ENCODE measurements at places on chromosomes 1 and 21.
A peak's percentile ranks its signal among the peaks of the same experiment; 100 is the strongest.

DNA sequence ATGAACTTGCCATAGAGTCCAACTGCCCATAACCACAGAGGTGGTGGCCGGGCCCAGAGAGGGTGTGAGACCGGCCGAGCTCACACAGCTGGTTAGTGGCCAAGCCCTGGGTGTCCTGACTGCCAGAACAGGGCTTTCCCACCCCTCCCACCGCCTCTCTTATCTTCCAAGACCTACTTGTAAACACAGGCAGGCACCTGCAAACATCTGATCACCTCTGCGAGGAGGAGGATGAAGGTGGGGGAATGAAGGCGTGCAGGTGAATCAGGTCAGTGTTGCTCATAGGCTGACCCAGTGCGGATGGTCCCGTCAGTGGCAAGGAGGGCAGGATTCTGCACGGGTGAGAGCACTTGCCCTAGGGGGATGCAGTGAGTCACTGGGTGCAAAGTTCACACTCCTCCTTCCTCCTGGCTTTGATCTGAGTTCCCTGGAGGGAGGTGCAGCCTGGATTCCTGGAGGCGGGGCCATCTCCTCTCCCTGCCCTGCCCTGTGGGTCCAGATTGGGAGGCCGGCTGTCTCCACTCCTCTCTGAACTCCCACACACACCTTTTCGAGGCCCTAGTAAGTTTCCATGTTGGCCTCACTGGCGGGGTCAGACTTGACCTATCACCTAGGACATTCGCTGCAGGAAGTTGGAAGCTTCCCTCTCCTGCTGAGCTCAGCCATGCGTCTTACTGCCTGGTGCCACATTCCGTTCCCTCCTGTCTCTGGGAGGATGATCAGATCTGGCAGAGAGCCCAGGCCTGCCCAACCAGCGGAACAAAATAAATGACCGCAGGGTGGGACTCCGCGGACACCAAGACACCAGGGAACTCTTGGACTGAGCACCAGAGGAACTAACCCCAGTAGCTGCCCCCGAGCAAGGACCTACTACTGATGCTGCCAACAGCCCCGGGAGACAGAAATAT lies 7.3 kb downstream of the UQCRHL start:
- H3K27ac ChIP-seq = peak overlapping the region; percentile 74
- H3K4me3 ChIP-seq = peak overlapping the region; percentile 0
- H3K4me1 ChIP-seq = peaks cover 46% of the 10 kb centered on the region

DNA sequence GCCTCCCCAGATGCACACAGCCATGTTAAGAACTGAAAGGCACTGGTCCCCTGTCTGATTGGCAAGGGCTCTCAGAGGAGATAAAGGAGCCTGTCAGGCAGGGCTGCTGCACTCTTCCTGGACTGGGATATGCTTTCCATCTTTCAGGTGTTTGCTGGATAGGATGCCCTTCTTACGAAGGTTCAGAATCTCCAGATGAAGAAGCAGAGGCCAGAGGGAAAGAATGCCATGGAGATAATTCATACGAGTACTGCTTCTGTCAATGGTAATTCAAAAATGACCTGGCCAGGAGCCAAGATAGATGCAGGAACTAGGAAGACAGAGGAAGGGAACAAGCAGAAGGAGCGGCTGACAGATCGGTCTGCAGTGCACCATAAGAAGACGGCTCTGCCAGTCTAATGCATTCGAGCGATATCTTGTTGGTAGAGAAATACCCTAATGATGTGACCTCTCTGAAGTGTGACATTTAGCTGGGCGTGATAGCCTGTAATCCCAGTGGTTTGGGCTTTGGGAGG lies 16.6 kb upstream of the ATP2B4 start:
- H3K4me3 ChIP-seq = no peak overlapping the region
- H3K4me1 ChIP-seq = peaks cover 36% of the 10 kb centered on the region
- DNase-seq = peak; percentile 62
- H3K36me3 ChIP-seq = no peaks in the 10 kb centered on the region
- H3K27ac ChIP-seq = peak overlapping the region; percentile 45

- H3K4me3 ChIP-seq = peak overlapping the region; percentile 83
- no peaks in the 10 kb centered on the region for H3K36me3 ChIP-seq
- peak overlapping the region; percentile 97 for H3K27ac ChIP-seq
- no peak for DNase-seq
Observed at GRCh38 chr1:21936366-21937031, 611 bp downstream of the HSPG2 start.

GRCh38 chr1:30532621-30533020 lies 190.8 kb downstream of the MATN1 start:
- no peaks in the 10 kb centered on the region for H3K4me1 ChIP-seq
- H3K4me3 ChIP-seq = no peak overlapping the region
- no peaks in the 10 kb centered on the region for H3K36me3 ChIP-seq
- peaks cover 15% of the 10 kb centered on the region for H3K27me3 ChIP-seq

DNA sequence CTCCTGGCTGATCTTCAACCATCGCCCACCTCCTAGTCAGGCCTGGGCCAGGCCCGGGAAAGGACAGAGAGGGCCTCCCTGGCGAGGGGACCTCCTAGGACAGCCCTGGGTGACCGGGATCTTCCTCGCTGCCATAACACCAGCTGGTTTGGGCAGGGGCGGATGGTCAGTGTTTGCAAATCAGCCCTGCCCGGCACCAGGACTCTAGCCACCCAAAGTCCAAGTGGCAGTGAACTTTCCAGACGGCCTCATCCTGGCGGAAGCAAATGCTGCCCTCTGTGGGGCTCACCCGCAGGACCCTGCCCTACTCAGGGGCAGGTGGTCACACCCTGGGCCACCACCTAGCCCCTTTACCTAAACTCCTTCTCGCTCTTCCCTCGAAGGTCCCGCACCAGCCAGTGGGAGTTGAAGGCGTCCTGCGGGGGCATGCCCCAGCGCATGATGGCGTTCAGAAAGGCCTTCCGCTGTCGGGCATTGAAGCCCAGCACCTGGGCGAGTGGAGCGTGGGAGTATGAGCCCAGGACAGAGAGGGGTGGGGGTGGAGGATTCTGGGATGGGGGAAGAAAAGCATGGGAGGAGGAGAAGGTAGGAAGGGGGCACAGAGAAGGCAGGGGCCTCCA lies 55.3 kb downstream of the CHD5 start:
- H3K36me3 ChIP-seq = no peaks in the 10 kb centered on the region
- no peak for DNase-seq

Measured in stomach (tissue), 19 donors.